ENCODE measurements at places on chromosomes 7 and 10.

GRCh38 chr7:89377219-89377618, 581.7 kb upstream of the TEX47 start:
- DNase-seq: no peak

DNA sequence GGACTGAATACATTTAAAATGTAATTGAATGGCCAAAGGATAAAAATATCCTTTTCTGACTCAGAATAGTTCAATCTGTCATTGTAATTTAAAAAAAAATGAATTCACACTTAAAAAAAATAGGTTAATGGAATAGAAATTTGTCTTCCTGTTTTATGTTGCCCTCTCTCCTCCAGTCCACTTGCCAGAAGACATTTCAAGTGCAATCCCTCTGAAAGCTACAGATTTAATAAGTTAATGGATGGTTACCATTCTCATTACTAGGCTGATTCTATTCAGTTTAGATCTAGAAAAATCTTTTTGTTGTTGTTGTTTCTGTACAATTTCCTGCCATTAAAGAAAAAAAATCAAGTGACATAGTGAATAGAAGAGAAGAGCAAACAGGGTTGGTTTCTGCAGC, 142.9 kb downstream of the SKAP2 start:
- DNase-seq: no peak

DNA sequence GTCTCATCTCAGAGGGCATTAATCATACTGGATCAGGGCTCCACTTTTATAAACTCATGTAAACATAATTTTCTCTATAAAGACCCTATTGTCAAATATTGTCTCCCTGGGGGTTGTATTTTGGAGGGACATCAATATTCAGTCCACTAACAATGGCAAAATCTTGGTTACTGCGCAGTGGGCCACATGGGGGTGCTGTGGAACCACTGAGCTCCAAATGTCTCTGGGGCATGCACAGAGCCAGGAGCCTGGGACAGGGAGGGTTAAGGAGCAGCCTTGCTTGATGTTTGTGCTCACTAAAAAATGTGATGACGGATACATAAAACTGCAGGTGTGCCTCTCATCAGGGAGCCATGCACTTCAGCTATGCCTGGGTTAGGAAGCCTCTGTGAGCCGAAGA, 62.1 kb upstream of the PRSS58 start:
- no peak for DNase-seq

- peak; percentile 13 for DNase-seq
These were observed 57.2 kb downstream of the PDGFA start for GRCh38 chr7:462173-463103.

GRCh38 chr7:12493407-12493806, 77.1 kb upstream of the SCIN start:
- DNase-seq: no peak

DNA sequence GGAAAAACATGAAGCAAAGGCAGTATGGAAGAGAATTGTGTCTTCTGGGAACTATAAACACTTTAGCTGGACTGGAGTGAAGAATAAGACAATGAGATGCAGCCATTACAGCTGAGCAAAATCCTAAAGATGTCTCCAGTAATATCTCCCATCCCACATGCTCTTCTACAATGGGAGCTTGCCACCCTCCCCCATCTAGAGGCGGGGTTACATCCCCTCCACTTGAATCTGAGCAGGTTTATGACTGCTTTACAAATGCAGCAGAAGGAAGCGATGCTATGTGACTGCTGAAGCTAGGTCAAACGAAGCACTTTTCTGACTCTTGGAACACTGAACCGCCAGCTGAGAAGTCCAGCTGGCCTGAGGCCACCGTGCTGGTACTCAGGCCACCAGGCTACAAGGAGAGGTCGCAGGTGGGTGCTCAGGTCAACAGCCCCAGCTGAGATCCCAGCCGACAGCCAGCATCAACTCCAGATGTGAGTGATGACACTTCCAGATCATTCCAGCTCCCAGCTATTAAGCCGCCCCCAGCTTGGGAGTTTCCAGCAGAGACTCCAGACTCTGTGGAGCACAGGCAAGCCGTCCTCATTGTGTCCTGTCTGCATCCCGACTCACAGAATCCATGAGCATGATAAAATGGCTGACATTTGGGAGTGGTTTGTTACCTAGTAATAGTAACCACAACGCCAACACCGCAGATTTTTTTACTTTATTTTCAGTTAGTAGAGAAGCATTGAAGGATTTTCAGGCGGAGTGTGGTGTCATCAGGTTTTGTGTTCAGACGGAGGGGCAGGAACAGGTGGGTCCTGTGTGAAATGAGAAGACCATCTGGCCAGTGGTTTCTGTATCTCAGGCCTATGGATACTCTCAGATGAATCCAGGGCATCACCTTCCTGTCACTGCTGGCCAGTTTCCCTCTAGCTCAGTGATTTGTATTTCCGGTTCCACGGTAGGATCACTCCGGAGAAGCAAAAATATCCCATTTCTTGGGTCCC, 89.3 kb downstream of the NPY start:
- DNase-seq: no peak

- DNase-seq: no peak
These were observed 9.8 kb upstream of the LRRC61 start for GRCh38 chr7:150313367-150313809.

GRCh38 chr7:16940776-16941175, 59.0 kb upstream of the AGR3 start:
- DNase-seq: no peak

- no peak for DNase-seq
These were observed 107.5 kb upstream of the ANLN start for GRCh38 chr7:36281945-36282717.

GRCh38 chr7:141359740-141360415, 191.3 kb upstream of the AGK start:
- DNase-seq: no peak

GRCh38 chr10:119143657-119144056, 21.9 kb downstream of the SFXN4 start:
- no peak for DNase-seq

- no peak for DNase-seq
These were observed 1.3 kb upstream of the SCD start for GRCh38 chr10:100345570-100346330.

GRCh38 chr10:126673565-126673964, 3.1 kb upstream of the C10orf90 start:
- no peak for DNase-seq

DNA sequence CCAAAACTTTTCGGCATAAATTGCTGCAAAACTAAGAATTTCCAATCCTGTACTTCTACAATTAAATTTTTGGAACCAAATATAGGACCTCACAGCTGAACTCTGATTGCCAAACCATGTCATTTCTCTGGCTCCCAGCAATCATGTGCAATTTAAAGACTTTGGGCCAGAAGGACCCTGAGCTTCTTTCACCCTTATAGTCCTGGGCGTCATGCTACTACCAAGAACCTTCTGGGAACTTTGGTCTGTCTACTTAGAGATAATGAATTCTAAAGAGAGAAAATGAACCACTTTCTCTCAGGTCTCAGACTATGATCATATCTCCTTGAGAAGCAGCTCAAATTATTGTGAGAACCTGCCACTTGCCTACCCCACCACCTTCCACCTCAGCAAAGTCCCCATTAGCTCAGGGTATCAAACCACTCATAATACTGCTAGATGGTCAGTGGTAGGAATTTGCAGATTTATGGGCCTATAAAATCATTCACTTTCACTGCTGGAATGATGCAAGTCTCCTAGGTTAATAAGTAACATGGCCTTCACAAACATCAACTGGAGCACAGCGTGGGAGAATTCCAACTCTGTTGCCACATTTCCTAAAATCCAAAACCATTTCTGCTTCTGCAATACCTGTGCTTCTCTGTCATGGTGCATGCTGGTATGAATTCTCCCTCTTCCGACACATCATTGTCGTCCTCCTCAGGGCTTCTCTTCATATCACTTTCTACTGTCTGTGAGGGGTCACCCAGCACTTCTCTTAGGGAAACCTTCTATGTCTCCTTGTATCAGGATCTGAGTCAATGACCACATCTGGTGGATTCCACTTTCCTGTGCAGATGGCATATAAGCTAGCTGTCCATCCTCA, 6.6 kb upstream of the WDR91 start:
- DNase-seq: no peak

DNA sequence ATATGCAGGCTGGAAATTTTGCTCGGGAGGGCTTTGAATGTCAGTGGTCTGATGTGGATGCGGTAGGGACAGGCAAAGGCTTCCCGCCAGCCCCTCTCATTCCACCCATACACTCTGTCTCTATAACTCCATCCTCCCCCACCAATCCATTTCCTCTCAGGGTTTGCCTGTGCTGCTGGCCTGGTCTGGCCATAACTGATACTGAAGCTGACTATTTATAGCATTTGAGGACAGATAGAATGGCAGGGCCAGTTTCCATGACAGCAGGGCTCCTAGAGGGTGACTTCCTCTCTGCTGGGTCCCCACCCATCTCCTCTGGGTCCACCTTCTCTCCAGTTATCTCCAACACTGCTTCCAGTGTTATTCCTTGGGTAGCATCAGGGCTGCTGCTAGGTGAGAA, 6.6 kb upstream of the PDLIM1 start:
- DNase-seq: no peak

GRCh38 chr7:155286686-155287085, 11.0 kb upstream of the INSIG1 start:
- DNase-seq: no peak

GRCh38 chr10:14604181-14605142, 170.2 kb downstream of the FAM107B start:
- peak; percentile 92 for DNase-seq

GRCh38 chr7:55046582-55047342, 27.9 kb downstream of the EGFR start:
- DNase-seq: no peak

DNA sequence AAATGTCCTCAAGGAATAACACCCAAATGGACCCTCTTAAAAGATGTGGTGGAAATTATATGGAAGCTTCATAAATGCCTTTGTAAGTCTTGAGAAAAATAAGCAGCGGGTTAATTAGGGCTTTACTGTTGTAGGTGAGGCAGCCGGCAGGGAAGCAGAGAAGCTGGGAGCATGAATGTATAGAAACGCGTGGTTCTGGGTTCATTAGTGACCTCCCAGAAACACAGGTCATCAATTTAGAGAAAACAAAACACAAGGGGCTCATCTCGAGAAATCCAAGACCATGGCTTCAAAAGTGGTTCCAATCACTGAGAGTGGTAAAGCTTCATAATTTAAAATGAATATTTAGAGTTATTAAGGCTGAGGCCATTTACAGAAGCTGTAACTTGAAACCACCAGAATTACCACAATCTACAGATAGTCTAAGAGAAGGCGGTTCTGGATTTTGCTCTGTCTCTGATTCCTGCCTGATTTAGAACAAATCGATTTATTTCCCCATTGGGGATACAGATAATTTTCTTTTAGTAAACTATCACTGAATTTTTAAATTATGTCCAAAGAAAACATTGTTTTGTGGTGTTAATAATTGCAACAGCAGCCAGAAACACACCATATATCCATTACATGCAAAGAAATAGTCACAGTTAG, 20.7 kb downstream of the GARIN1A start:
- DNase-seq: no peak

DNA sequence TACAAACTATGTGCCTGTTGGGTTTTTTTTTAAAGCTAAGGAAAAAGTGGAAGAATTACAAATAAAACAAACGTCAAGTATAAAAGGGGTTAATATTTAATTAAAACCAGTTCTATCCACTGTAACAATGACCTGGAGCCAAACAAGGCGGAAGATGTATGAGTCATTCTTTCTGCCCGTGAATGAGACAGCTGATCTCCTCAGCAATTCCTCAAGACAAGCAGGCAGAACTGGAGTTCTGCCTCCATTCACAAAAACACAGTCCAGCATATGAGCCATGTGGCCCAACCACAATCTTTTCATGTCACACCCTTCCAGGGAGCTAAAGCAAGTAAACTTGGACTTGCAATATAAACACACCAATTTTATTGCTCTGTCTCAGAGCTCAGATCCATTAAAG, 8.4 kb downstream of the ETV1 start:
- no peak for DNase-seq

DNA sequence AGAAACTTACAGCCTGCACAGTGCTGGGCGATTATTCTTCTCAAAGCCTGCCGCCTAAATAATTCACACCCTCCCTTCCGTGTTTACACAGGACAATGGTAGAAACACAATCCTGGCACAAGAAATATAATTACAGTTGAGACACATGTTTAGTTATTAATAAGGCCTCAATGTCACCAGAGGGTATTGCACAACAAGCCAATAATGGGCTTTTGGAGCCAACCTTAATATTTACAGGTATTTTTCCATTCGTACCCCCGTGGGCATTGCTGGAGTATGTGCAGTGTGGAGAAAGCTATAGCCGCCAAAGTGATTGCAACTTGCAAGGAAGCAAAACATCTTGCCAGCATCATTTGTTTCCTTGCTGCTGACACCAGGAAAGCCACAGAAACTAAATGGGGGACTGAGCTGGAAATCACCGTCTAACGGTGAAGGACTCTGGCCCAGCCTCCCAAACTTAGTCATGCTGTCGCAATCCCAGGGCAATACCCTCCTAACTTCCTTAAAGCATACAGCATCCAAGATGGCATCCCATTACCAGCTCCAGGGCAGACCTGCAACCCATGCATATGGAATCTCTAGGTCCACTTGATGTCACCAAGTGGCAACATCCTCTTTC, 8.6 kb downstream of the CALN1 start:
- no peak for DNase-seq

Data from left ventricle myocardium superior (tissue), 1 donor.